Glomerular endothelial cell (primary cell): ENCODE measurements at places on chromosomes 6 and 20. TPM values are rescaled to one million over a fixed set of nuclear protein-coding genes. Genes with fewer than 3 reads are reported as not detected.

The SYCP2L gene
- total RNA-seq: 0.29 and 0.88 TPM in 2 replicates

The SMIM29 gene
- total RNA-seq: 34.2 and 46.6 TPM in 2 replicates

The INSM1 gene
- not detected in 2 replicates for total RNA-seq

The MRAP2 gene
- total RNA-seq: 0.23 TPM in 1 of 2 replicates, not detected in the other

The HLA-DRB5 gene
- total RNA-seq: 0.70 TPM in 1 of 2 replicates, not detected in the other

The SIRPA gene
- total RNA-seq: 34.8 and 35.6 TPM in 2 replicates

The CD24 gene
- 6.4 and 38.0 TPM in 2 replicates for total RNA-seq

The ETV7 gene
- total RNA-seq: 2.5 and 2.7 TPM in 2 replicates

The ZNF165 gene
- 0.23 and 0.97 TPM in 2 replicates for total RNA-seq

The ROS1 gene
- total RNA-seq: 0.06 TPM in 1 of 2 replicates, not detected in the other

The OPRM1 gene
- not detected in 2 replicates for total RNA-seq

The BPIFA1 gene
- total RNA-seq: not detected in 2 replicates

The SLC22A16 gene
- total RNA-seq: not detected in 2 replicates

The ISM1 gene
- 0.29 and 1.3 TPM in 2 replicates for total RNA-seq

The ABHD16B gene
- total RNA-seq: not detected in 2 replicates
